Right renal pelvis (tissue), 4 donors: ENCODE measurements at places on chromosomes 13 and 19.

GRCh38 chr19:53521373-53522202 lies 16.4 kb upstream of the ZNF331 start:
- no peak for DNase-seq

DNA sequence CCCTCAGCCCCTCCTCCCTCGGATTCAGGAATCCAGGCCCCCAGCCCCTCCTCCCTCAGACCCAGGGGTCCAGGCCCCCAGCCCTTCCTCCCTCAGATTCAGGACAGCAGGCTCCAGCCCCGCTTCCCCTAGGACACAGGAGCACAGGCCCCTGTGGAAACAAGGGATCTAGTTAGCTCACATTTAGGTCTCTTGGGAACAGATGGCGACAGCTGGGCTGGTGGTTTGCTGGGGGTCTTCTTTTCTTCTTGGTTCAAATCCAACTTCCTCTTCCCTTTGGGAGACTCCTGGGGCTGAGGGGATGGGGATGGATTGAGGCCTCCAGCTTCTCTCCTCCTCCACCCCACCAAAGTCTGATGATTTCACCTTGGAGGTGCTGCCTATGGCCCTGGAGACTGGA lies 19.6 kb downstream of the ZNF575 start:
- DNase-seq = no peak

GRCh38 chr19:55354698-55355212 lies at the start of gene COX6B2:
TSS of gene COX6B2 (minus strand) at chr19:55354719. CDS start at chr19:55354521, 198 bp downstream.
- DNase-seq = no peak

DNA sequence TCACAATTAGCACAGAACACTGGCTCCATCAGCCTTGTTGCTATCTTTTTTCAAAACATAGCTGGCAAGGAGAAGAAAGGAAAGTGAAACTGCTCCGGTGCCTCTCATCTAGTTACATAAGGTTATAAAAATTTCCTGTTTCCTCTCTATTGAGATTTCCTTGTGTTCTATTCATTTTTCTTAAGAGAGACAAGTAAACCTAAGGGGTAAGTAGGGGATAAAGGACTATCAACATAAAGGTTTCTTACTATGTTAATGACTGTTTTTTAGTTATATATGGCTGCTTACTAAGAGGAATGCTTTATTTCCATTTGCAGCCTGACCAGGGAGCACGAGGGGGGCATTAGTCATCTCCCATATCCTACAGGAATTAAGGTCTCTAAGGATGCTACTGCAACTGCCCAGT lies 73.2 kb upstream of the MLNR start:
- no peak for DNase-seq

DNA sequence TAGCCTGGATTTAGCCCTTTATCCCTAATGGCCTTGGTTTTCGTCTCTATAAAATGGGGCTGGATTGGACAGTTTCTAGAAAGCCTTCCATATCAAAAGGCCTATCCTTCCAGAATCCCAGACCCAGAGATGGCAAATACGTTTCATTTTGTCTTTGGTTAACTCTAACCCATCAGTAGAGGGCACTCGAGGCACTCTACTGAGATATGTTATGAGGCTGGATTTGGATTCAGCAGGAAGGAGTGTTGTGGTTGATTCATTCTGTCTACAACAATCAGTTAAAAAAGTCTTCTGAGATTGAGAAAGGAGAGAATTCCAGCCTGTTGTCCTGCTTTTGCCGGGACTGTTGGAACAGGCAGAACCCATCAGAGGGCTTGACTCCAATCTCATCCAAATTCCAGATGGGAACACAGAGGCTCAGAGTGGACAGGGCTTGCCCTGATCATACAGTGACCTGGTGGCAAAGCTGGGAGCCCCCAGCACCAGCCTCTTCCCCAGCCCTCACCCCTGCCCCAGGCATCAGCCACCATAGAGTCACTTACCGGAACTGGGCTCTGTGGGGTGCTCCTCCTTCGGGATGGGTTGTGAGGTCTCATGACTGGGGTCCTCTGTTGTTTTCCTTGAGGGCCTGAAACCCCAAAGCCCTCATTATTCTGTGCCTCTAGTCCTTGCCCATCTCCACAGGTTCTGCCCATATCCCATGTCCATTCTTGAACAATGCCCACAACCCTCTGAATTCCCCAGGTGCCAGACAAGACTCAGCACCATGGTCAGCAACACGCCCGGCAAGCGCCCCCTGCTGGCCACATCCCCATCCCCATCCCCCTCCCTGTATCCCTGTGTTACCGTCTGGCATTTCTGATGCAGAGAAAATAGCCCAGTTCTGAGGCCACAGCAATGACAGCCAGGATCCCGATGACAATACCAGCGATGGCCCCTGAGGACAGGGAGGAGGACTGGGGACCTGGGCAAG lies 12.3 kb upstream of the ZNF180 start:
- DNase-seq = no peak

GRCh38 chr19:58409010-58409790 lies 751 bp downstream of the ZNF584 start:
- no peak for DNase-seq

DNA sequence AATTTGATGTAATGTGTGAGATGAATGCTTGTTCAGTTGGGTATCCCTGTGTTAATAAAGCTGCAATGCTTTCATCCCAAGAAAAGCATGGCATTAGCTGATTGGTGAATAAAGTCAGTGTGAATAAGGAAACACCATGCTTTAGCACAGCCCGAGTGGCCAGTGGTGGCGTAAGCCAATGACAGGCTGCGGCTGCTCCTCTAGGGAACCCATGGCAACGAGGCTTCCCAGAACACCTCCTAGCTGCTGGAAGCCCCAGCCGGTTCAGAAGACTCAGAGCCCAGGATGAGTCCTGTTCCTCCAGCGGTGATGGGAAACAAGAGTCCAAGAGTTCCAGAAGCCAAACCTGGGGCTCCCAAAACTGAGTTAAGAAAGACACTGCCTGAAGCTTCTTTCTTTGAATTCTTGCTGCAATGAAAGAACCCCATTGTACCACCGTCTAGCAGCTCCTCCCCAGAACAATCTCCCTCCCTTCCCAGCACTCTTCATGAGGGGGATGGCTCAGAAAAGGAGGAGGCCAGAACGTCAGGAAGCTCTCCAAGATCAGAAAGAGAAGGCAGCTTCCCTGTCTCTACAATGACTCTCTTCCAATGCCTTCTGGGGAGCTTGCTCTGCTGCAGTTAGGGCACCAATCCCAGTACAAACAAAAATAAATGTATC lies 58.2 kb downstream of the TSHZ3 start:
- no peak for DNase-seq

- no peak for DNase-seq
Observed at GRCh38 chr19:41462497-41462896, 19.5 kb downstream of the ERICH4 start.

GRCh38 chr13:21240586-21240985 lies 64.1 kb downstream of the MRPL57 start:
- DNase-seq = no peak

GRCh38 chr13:65555962-65556361 lies 1674.2 kb downstream of the PCDH9 start:
- DNase-seq = no peak

DNA sequence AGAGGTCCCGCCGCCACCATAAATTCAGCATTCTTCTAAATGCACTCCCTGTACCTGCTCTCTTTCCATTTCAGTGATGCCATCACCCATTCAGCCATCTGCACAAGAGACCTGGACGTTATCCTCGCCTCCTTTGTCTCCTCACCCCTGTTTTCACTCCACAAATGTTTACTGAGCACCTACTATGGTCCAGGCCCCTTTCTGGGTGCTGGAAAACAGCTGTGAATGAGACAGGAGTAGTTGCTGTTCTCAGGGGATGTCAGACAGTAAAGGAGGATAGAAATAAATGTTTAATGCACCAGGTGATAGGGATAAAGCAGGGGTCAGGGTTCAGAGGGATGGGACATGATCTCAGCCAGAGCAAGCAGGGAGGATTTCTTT lies 3.3 kb downstream of the AP1M1 start:
- DNase-seq = no peak

- DNase-seq = no peak
Observed at GRCh38 chr19:2603334-2603733, 99.2 kb downstream of the GNG7 start.

- DNase-seq = no peak
Observed at GRCh38 chr13:111519490-111520170, 199.2 kb downstream of the TEX29 start.

- DNase-seq = no peak
Observed at GRCh38 chr19:35340431-35340830, 7.3 kb upstream of the FFAR1 start.

GRCh38 chr19:48933382-48933932 lies at the start of gene DHDH:
TSS of gene DHDH (plus strand) at chr19:48933699. CDS start at chr19:48933722, 23 bp downstream.
- DNase-seq = peak; percentile 70
